ENCODE measurements at places on chromosomes 11 and 22.

- no peak for DNase-seq
Observed at GRCh38 chr11:61586792-61587430, 6.0 kb upstream of the SYT7 start.

DNA sequence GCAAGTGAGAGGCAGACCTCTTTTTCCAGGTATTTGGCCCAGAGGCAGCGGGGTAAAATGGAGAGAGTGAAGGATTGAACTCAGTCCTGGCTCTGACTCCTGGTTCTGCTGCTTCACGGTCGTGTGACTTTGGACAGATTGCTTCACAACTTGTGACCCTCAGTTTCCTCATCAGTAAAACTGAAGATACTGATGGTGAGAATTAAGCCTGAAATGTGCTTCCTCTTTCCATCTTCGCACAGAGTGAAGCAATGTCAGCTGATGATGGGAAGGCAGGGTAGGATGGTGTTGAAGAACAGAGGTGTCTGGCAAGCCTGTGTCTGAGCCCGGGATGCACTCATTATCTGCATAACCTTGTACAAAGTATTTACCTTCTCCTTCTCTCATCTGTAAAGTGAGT lies 59.0 kb downstream of the UBASH3B start:
- DNase-seq: no peak

DNA sequence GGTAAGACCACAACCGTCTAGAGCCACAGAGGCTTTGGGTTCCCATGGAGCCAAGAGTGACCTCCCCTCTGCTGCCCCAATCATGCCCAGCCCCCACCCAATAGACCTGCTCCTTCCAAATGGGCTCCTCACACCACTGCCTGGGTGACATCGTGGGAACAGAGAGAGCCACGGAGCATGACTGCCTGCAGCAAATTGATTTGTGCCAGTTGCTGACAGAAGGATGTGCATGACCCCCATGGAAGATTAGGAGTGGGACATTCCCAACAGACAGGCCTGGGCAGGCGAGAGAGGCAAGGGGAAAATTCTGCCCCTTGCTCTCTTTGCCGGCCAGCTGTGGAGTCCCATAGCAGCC lies 88.5 kb downstream of the TENM4 start:
- DNase-seq: no peak

GRCh38 chr11:110198031-110198729 lies 98.2 kb downstream of the RDX start:
- no peak for DNase-seq

- peak; percentile 65 for DNase-seq
Observed at GRCh38 chr22:17578136-17578754, 14.9 kb downstream of the SLC25A18 start.

GRCh38 chr22:18965526-18966421 lies 29.7 kb upstream of the PRODH start:
- DNase-seq: no peak

- DNase-seq: no peak
Observed at GRCh38 chr11:69966910-69967483, 111.1 kb upstream of the ANO1 start.

- no peak for DNase-seq
Observed at GRCh38 chr11:20113149-20113438, 47.2 kb downstream of the DBX1 start.

- DNase-seq: no peak
Observed at GRCh38 chr11:6334806-6335205, 14.5 kb upstream of the CAVIN3 start.

All from gastrocnemius medialis (tissue), 4 donors.